ENCODE measurements at places on chromosomes 16 and 17.

DNA sequence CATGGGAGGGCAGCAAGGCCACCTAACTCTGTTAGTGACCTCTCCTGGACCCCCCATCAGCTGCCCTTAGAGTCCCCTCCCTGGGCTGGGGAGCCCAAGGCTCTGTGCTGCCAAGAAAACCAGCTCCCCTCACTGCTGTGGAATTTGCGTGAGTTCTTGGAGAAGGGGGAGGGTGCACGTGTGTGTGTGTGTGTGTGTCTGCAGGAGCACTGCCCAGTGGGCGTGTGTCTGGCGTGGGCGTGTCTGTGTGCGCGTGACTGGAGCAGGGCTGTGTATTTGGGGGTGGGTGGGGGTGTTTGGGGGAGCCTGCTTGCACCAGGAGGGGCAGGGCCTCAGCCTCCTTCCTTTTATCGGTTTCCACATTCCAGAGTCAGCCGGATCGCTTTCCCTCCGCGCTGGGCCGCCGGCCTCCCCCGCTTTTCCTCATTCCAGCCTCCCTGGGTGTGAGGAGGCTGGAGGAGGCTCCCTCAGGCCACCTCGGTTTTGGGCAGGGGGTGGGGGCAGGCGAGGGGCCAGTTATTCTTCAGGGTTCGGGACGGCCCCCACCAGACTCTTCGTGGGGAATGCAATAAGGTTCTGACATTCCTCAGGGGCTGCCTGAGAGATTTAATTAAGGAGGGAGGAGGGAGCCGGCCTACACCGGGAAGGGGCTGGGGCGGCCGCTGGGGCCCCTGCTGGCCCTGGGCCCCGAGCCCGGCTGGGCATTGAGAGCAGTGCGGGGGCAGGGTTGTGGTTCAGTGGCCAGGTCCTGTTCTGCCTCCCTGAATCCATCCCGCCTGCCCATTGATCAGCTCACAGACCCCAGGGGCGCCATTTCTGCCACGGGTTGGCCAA lies 2.5 kb downstream of the VASN start:
- no peak for DNase-seq

GRCh38 chr17:44159519-44160210 lies 10.8 kb upstream of the ASB16 start:
- DNase-seq, result no peak

- DNase-seq, result peak; percentile 76
These were observed 394.0 kb downstream of the KCNJ2 start for GRCh38 chr17:70563281-70563820.

GRCh38 chr17:9050801-9051401 lies 29.6 kb downstream of the NTN1 start:
- DNase-seq, result no peak

DNA sequence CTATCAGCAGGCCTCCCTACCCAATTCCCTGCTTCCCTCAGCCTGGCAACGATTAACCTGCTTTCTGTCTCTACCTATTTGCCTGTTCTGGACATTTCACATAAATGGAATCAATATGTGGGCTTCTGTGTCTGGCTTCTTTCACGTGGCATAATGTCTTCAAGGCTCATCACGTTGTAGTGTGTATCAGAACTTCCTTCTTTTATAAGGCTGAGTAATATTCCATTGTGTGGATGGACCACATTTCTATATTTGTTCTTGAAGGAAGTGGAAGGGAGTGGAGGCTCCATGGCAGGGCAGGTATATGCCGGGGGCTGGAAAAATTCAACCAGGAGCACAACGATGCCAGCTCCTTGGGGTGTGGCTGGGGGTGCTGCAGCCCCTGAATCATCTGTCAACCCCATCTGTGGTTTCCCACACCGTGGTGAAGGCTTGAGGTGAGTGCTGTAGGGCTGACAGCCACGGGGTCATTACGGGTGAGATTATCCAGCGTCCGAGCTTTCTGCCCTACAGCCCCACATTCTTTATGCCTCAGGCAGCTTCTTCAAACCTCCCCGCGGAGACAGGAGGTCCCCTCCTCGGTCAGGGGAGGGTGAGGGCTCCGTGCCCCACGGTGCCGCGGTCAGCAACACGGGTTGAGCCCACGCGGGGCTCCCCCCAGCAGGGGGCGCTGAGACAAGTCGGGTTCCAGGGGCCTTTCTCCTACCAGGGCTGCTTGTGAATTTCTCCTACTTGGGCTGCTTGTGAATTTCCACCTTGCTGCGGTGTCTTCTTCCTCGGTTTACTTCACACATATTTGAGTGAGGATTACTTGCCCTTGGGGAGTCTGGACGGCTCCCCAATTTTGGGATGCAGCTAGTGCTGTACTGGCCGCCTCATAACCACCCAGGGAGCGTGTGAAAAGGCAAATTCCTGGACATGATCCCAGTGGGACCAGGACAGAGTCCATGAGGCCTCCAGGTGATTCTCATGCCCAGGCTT lies 18.3 kb upstream of the WFIKKN2 start:
- DNase-seq, result no peak

- no peak for DNase-seq
These were observed 3.3 kb upstream of the TNFRSF13B start for GRCh38 chr17:16975277-16975651.

- DNase-seq, result no peak
These were observed 23.8 kb downstream of the LDHD start for GRCh38 chr16:75092777-75093176.

GRCh38 chr16:29641561-29641960 lies 21.5 kb upstream of the SPN start:
- DNase-seq, result no peak

DNA sequence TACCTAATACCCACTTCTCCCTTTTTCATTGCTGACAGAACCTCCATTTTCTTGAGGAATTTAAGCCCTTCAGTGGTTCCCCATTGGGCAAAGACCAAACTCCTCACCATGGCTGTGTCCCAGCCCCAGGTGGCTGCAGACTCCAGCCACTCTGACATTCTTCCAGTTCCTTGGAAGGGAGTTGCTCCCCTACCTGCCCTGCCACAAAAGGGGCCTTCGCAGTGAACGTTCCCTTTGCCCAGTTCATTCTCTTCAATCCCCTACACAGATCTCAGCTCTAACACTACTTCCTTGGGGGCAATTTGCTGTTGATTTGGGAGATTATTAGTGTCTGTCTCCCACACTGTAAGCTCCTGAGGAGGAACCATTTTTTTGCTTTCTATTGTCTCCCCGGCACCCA lies 3.2 kb upstream of the AKTIP start:
- no peak for DNase-seq

DNA sequence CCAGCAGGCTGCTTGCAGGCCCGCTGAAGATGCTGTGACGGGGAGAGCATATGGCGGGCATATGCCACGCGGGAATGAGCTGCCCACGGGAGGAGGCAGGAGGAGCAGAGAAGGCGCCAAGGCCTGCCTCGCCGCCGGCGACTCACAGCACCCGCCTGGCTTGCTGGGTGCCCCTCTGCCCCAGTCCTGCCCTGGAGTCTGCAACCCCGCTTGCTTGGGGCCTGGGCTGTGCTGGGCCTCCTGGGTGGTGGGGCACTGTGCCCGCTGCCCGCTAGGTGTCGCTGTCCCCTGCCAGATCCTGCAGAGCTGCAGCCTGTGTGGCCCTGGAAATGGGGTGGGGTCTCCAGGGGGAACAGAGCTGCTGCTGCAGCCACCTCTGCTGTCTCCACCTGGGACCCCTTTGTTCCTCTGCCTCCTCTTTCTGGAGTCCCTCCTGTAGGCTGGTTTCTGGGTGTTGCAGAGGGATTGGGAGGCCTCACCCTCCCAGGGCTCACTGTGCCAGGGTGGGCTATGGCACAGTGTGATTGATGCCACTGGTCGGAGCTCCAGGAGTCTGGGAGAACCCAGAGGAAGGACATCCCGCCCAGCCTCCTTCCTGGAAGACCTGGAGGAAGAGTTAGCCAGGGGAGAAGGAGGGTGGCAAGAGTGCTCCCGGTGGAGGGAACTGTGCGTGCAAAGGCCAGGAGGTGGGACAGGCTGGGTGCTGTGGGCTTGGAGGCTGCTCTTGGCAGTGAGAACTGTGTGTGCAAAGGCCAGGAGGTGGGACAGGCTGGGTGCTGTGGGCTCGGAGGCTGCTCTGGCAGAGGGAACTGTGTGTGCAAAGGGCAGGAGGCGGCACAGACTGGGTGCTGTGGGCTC lies 141.0 kb upstream of the CIBAR2 start:
- DNase-seq, result no peak

GRCh38 chr16:46717692-46718091 lies 28.2 kb downstream of the ORC6 start:
- no peak for DNase-seq

DNA sequence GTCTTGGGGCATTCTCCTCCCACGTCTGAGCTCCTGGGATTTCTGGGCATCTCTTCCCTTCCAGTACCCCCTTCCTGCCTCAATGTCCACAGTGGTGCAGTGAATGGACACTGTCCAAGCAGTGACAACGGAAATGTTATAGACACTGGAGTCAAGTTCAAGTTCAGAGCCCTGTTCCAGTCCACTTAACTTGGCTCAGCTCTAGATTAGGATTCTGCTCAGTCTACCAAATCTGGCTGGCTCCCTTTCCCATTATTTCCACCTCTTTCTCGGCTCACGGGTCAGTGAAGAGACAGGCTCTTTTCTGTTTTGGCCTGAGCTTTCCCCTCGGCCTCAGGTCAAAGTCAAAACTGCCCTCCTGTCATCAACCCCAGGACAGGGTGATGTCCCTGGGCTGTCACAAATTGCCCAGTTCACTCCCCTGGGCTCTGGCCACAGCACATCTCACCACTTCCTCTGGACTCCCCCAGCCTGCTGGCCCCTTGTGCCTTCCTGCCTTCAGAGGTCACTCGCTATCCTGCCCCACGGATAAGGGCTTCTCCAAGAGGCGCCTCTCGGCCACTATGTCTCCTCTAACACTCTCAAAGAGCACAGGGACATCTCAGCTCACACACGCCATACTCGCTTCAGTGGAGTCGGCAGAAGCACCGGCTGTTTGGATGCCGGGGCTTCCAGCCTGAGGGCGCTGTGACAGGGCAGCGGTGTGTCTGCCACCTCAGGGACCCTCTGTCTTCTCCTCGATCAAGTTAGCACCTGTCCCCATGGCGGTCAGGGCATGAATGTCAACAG lies 17.7 kb upstream of the MRPL38 start:
- no peak for DNase-seq

DNA sequence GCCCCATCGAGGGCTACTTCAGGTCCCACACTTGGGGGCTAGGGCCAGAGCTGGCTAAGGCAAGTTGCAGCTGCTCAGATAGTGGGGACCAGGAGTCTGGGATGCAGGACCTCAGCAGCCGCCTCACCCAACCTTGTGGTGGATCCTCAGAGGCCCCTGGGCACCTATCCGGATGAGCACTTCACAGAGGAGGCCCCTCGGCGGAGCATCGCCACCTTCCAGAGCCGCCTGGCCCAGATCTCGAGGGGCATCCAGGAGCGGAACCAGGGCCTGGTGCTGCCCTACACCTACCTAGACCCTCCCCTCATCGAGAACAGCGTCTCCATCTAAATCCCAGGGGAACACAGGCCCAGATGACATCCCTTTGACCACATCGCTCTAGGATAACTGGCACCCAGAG lies 9.4 kb downstream of the ALOX15B start:
- no peak for DNase-seq

DNA sequence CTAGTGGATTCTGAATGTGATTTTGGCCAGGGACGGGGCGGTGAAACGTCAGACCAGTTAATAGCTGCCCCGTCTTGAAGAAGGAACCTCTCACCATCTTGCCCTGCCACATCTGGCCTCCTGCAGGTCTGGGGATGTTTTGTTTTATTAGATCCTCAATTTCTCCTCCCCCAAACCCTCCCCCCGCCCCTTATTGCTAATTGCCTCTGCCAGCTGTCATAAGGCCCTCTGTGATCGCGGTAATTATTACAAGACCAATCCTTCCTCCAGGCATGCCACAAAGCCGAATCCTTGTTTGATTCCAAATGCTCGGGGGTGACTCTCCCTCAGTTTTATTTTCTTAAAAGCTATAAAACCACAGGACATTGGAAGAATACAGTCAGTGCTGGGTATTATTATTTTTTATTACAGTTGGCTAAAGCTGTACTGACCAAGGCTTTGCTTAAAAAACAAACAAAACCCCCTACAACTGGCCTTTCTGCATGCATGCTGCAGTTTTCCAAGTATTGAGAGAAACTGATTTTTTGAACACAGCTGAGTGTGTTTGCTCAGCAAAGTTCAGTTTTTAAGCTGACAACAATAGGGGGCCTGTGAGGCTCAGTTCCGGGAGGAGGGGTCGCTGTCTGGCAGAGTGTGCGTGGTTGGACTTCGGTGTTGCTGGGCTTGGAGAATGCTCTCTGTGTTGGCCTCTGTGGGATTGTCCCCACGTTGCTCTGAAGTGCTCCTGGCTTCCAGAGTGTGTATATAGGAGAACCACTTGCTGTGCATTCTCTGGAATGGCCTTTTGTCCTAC lies 1.7 kb downstream of the KSR1 start:
- no peak for DNase-seq

GRCh38 chr16:51556694-51557340 lies 405.7 kb upstream of the SALL1 start:
- no peak for DNase-seq

DNA sequence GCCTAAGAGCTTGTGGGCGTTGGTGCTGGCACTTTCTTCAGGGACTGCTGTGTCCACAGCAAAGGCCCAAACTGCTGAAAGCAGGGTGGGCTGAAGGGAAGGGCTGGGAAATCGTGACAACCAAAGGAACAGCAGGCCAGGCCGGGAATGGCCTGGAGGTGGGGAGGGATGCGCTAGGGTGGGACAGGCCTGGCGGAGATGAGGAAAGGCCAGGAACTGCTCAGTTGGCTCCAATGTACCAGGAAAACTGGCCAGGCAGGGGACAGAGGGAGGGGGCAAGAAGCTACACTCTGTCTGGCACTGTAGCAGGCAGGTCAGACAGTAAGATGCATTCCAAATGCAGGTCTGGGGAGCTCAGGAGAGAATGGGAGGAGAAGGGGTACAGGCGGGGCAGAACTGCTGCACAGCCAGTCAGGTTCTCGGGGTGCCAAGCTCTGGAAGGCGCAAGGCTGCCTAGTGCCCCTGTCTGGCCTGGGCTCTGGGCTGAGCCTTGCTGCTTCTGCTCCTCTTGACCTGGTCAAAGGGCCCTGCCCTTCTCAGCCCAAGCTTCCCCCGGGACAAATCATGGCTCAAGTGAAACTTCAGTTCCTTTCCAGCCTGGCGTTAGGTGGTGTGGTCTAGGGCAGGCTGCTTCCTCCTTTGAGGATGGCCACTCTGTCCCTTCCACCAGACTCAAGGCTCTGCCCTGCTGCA lies 7.3 kb downstream of the PNMT start:
- DNase-seq, result no peak

DNA sequence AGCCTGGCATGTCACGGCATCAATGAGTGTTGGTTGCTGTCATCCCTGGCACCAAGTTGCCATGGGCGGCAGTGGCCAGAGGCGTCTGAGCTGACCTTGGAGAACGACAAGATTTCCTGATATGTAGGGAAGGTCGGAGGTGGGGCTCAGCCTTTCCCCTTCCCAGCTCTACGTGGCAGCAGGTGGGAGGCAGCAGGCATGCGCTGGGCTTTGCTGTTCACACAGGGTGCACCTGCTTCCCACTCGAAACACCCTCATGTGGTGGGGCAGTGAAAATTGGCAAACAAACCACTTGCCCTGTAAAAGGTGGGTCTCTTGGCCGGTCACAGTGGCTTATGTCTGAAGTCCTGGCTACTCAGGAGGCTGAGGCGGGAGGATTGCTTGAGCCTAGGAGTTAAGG lies 12.3 kb upstream of the TFAP4 start:
- no peak for DNase-seq

DNA sequence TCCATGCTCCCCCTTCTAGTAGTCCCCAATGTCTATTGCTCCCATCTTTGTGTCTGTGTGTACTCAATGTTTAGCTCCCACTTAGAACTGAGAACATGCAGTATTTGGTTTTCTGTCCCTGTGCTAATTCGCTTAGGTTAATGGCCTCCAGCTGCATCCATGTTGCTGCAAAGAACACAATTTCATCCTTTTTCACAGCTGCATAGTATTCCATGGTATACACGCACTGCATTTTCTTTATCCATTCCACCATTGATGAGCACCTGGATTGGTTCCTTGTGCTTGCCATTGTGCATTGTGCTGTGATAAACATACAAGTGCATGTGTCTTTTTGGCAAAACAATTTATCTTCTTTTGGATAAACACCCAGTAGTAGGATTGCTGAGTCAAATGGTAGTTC lies 77.0 kb upstream of the HSBP1 start:
- no peak for DNase-seq

All from NCI-H510A (cell line).